ENCODE measurements at places on chromosomes 6 and 20.

DNA sequence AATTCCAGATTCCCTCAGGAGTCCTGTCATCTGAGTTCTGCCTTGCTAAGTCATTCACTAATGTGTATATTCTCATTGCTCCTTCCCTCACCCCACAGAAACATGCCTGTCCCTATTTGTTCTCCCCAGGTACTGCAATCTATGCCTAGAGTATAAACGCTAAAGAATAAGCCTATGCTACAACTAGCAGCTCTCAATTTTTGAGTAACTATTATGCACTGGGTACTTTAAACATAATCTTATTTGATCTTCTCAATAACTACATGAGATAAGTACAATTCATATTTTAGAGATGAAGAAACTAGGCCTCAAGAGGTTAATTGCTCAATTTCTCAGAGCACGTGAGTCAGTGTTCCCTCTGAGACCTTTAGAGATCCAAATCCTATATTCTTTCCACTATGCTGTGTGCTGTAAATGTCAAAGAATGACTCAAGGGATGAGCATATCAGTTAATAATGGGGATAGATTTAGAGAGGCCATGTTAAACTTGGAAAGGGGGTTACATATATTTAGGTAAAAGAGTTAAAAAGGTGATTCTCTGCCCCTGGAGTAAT lies 423.8 kb upstream of the ADGRB3 start:
- no peak for DNase-seq

DNA sequence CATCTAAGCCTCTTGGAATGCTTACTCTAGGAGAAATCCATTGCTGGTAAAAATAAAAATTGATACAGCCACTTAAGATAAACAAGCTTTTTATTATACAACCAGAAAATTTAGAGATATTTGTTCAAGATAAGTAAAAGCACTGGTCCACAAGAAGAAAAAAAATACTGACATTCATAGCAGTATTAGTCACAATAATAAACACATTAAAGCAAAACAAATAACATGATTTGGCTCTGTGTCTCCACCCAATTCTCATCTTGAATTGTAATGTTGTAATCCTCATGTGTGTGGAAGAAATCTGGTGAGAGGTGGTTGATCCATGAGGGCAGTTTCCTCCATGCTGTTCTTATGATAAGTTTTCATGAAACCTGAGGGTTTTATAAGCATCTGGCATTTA lies 1093.5 kb upstream of the ADGRB3 start:
- no peak for DNase-seq

GRCh38 chr6:162485464-162485863 lies 242.1 kb downstream of the PRKN start:
- no peak for DNase-seq

DNA sequence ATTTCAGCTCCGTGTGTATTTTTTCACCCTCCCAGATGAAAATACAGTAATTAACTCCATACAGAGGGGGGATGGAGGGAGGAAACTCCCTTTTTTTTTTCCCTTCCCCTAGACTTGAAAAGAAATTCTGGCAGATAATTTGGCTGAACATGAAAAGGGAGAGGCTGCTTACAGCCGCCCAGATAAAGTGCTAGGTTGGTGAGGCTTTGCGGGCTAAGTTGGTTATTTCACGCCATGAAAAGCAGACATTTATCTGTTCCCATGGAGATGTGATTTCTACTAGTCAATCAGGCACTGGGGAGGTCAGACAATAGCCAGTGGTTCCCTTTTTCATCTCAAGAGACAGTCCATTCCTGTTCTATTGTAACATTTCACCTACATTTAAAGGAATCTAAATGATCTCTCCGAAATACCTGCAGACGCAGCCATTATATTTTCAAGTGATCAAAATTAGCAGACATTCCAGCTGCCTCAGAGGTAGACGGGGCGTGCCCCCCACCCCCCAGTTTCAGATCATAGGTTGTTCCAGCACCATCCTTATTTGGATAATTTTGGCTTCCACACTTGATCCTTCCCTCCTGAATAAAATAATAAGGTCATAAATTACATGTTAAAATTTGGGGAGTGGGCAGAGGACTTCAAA lies 143.9 kb upstream of the ZNF217 start:
- DNase-seq: no peak

GRCh38 chr6:17771609-17772008 lies 64.9 kb upstream of the NUP153 start:
- no peak for DNase-seq

DNA sequence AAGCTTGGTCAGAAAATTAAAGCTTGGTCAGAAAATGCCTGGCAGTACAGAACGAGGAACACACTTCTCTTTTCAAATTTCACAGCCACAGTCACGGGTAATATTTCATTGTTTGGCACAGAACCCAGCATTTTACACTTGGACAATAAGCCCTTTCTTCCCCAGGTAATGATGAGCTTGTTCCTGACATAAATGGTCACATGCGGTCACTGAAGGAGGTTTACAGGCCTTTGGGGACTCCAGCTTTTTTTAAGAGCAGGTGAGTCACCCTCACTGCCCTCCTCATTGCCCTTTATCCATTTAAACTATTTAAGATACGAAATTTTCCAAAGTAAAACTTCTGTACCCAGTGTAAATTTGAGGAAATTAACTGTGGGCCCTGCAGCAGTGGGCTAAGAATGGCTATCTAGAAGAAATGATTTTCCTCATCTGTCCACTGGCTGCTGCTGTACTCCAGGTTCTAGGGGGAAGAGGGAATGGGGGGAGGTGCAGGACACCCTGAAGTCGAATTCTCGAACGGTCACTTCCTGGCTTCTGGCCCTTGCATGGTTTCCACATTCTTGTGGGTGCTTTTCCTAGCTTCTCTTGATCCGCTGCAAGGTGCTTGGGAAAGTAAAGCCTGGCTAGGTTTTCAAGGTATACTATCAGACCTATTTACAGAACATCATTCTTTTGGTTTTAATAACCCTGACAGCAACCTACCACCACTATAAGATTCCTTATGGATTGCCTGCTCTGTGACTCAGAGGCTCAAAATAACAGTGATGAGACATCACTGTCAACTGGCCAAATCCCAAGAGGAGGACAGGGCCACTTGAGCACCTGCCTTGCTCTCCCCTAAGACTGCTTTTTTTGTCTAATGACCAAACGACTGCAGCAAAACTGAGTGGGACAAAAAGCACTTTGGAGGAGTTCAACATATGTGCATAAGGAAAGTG lies 75.8 kb downstream of the PREP start:
- no peak for DNase-seq
